ENCODE measurements at places on chromosomes 2 and 18. TPM values are rescaled to one million over a fixed set of nuclear protein-coding genes. Genes with fewer than 3 reads are reported as not detected.

The HSPD1 gene
- 1,210 TPM for total RNA-seq

- H3K36me3 ChIP-seq, result no peaks in the 10 kb centered on the region
- no peak for DNase-seq
- peaks cover 7% of the 10 kb centered on the region for H3K27me3 ChIP-seq
These were observed 40.8 kb downstream of the RNF152 start for GRCh38 chr18:61851940-61852451.

- H3K36me3 ChIP-seq, result peaks cover 29% of the 10 kb centered on the region
- no peak overlapping the region for H3K4me3 ChIP-seq
- no peaks in the 10 kb centered on the region for H3K27me3 ChIP-seq
These were observed 69.9 kb downstream of the PMS1 start for GRCh38 chr2:189854187-189854586.

DNA sequence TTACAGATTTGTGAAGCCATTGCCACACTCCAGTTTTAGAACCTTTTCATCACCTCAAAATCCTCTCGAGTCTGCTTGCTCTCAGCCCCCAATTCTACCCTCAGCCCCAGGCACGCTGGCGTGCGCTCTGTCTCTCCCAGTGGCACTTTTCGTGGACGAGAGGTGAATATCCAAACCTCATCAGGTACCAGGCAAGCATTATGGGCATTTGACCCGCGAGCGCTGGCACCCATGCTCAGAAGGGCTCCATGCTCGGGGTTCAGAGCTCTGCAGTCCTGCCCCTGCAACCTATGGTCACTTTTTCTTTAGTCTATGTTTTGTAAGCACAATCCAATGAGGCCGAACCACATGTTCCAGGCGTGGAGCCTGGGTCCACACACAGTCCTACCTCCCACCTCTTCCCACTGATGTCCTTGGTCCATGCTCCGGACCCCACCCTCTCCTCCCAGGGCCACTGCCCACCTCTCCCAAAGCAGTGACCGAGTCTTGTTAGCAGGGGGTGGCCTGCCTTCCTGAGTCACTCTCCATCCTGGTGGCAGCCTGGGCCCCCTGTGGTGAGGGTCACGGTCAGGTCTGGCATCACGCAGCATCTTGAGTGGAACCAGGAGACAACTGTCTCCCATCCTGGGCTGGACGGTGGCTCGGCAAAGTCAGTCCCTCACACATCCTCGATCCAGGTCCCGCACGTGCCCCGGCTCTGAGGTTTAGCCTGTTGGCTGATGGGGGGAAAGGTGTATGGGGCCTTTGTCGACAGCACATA lies 256.9 kb downstream of the NDUFA10 start:
- H3K4me1 ChIP-seq, result no peaks in the 10 kb centered on the region
- no peak for DNase-seq
- no peak overlapping the region for H3K27ac ChIP-seq
- no peak overlapping the region for H3K4me3 ChIP-seq
- peaks cover 3% of the 10 kb centered on the region for H3K27me3 ChIP-seq
- H3K36me3 ChIP-seq, result peaks cover 2% of the 10 kb centered on the region

- H3K4me3 ChIP-seq, result no peak overlapping the region
- peaks cover 17% of the 10 kb centered on the region for H3K27me3 ChIP-seq
- H3K27ac ChIP-seq, result no peak overlapping the region
- H3K36me3 ChIP-seq, result no peaks in the 10 kb centered on the region
- no peak for DNase-seq
These were observed 9.9 kb downstream of the AQP12B start for GRCh38 chr2:240672701-240673190.

GRCh38 chr18:11004951-11005350 lies 144.4 kb downstream of the PIEZO2 start:
- H3K27ac ChIP-seq, result no peak overlapping the region
- H3K27me3 ChIP-seq, result no peaks in the 10 kb centered on the region
- no peaks in the 10 kb centered on the region for H3K36me3 ChIP-seq
- H3K4me1 ChIP-seq, result no peaks in the 10 kb centered on the region
- H3K4me3 ChIP-seq, result no peak overlapping the region
- DNase-seq, result no peak

- H3K4me3 ChIP-seq, result no peak overlapping the region
- H3K4me1 ChIP-seq, result peaks cover 52% of the 10 kb centered on the region
- H3K27me3 ChIP-seq, result no peaks in the 10 kb centered on the region
- peaks cover 19% of the 10 kb centered on the region for H3K36me3 ChIP-seq
These were observed 21.9 kb downstream of the RPRD1A start for GRCh38 chr18:36045241-36045991.

The VAMP8 gene
- total RNA-seq, result 102 TPM

DNA sequence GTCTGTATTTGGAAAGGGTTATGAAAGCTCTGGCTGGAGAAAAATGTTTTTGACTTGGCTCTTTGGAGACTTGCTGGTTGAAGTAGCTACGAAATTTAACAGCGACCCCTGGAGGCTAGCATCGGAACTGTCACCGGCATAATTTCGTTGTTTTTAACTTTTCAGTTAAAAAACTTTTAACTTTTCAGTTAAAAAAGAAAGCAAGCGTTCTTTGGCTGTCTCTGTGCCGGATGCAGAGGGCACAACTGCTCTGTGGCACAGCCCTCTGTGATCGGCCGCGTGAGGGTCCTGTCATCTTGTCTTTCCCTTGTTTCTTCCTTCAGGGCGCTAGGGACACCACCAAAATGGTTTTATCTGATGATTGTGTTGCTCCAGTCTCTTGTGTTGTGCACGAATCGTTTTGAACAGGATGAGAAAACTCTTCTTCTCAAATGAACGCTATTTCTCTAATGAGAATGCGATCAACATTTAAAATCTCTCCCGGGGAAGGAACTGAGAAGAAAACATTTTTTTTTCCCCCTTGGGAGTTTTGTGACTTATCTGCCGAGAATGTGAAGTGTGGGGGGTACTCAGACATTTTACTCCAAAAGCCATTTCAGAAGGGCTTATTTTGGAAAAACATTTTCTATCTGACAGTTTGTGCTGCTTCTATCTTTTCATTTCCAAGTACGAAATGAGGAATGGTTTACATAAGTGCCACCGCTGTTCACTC lies 57.1 kb downstream of the ADCYAP1 start:
- peaks cover 11% of the 10 kb centered on the region for H3K27me3 ChIP-seq
- H3K4me1 ChIP-seq, result peaks cover 4% of the 10 kb centered on the region
- H3K27ac ChIP-seq, result no peak overlapping the region
- H3K4me3 ChIP-seq, result peak overlapping the region; percentile 1
- DNase-seq, result peak; percentile 67

DNA sequence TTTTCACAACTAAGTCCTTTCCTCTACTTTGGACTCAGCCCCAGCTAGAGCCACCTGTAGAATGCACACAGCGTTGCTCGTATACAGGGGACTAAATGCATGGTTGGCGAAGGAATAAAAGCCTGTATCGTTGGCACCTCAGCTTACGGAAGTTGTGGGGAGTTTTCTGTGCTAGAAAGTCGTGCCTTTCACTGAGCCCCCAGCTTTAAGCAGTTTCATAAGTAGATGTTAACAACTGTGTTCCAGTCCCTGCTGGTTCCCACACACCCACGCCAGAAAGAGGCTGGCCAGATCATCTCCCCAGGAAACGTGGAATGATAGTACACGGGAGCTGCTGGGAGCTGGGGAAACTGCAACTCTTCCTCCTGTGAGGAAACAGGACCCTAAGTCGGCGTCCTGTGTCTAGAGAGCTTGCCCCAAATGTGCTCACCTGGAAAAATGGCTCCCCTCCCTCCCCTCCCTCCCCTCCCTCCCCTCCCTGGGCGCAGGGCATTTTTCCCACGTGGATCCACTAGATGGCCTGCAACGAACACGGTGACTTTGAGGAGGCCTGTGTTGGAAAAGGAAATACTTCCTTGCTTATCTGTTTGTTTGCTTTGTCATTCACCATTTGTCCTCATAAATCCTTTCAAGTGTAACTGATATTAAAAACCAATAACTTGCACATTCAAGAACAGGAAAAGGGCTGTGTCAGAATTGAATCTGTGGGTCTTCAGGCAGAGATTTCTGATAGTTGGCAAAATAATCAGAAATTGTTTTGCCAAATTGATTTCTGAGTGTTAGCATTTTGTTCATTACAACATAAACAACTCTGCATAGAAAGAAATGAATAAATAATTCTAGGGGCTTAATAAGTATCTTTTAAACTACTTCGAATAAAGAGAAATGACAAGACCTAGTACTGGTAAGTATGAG lies 43.9 kb upstream of the RFX8 start:
- H3K4me3 ChIP-seq, result no peak overlapping the region
- DNase-seq, result peak; percentile 43
- H3K36me3 ChIP-seq, result peaks cover 4% of the 10 kb centered on the region
- H3K27me3 ChIP-seq, result no peaks in the 10 kb centered on the region

The TOGARAM2 gene
- 1.2 TPM for total RNA-seq

DNA sequence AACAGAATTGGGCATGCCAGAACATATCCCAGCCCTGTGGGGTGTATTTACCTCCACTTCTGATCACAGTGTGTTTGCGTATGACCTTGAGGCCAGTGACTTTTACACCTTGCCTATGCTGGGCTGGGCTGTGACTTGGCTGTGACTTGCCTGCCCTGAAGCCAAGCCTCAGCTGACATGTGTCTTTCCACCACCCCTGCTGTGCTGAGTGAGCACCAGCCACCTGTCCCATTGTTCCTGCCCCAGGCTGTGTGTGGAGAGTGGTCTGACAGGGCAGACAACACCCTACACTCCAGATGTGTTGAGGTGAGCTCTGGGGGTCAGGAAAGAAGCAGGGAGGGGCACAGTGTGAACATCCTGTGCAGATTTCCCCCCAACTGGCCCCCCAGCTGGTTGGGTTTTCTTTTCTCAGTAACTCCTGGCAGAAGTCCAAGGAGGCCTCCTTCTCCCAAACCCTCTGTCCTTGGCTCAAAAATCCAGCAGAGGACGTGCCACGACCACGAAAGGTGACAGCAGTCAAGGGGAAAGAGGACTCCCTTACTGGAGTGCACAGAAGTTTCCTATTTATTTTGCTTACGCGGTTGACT lies 5.1 kb upstream of the STEAP3 start:
- H3K27ac ChIP-seq, result no peak overlapping the region
- peaks cover 30% of the 10 kb centered on the region for H3K27me3 ChIP-seq
- H3K4me1 ChIP-seq, result no peaks in the 10 kb centered on the region
- H3K36me3 ChIP-seq, result no peaks in the 10 kb centered on the region
- DNase-seq, result no peak

The NGEF gene
- 0.12 TPM for total RNA-seq

GRCh38 chr2:238916875-238917590 lies 69.1 kb downstream of the TWIST2 start:
- no peak overlapping the region for H3K4me3 ChIP-seq
- no peaks in the 10 kb centered on the region for H3K4me1 ChIP-seq
- no peak for DNase-seq

DNA sequence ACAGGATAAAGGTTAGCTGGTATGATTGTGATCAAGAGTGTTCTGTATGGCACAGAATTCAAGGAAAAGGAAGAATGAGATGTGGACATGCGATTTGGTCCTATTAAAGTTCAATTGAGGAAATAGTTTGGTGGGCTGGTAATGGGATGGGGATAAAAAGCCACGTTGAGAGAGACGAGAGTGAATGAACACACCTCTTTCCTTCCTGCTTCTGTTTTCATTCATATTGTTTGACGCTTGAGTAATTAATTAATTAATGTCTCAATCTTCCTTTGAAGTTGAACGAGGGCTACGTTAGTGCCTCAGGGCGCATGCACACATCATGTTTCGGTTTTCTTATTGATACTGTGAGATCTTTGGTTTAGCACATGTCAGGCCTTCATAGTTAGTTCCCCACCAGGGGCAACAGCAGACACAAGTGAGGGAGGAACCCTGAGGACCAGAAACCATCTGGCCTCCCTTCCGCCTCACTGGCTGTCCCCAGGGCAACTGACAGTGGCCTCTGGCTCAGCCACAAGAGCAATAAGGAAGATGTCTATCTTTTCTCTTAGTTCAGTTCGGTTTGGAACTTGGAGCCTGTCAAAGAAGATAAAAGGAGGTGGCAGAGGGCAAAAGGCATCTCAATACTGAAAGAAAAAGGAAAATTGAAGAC lies 116.0 kb downstream of the LIPG start:
- H3K27ac ChIP-seq, result no peak overlapping the region
- no peak for DNase-seq
- no peaks in the 10 kb centered on the region for H3K27me3 ChIP-seq

The GPR75 gene
- 0.10 TPM for total RNA-seq

The CIB4 gene
- total RNA-seq, result not detected

- H3K36me3 ChIP-seq, result no peaks in the 10 kb centered on the region
- H3K4me3 ChIP-seq, result no peak overlapping the region
- no peaks in the 10 kb centered on the region for H3K27me3 ChIP-seq
- no peak for DNase-seq
- H3K27ac ChIP-seq, result no peak overlapping the region
These were observed 29.9 kb upstream of the KIDINS220 start for GRCh38 chr2:8867363-8867762.

The CD207 gene
- not detected for total RNA-seq

GRCh38 chr2:169716938-169717690 lies 16.5 kb upstream of the KLHL23 start:
- H3K4me1 ChIP-seq, result no peaks in the 10 kb centered on the region
- no peak overlapping the region for H3K4me3 ChIP-seq
- no peak overlapping the region for H3K27ac ChIP-seq
- no peaks in the 10 kb centered on the region for H3K36me3 ChIP-seq
- no peak for DNase-seq

DNA sequence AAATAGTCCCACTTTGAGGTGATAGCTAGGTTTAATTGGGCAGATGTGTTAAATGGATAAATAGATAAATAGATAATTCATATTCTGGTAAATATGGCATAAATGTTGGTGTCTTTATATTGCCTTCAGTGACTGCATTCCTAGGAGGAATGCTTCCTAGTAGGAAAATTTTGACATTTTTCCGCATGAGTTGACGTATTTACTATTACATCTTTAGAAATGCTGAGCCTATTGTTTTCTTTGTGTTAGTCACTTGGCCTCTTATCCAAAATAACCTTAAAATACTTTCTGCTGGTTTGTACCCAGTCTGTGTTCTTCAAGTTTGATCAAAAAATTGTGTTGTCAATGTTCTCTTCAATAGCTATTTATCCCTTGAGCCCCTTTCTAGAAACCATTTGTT lies 495.6 kb upstream of the ZEB2 start:
- H3K27ac ChIP-seq, result no peak overlapping the region
- no peak for DNase-seq
- no peaks in the 10 kb centered on the region for H3K36me3 ChIP-seq

- H3K36me3 ChIP-seq, result no peaks in the 10 kb centered on the region
- DNase-seq, result peak; percentile 37
- peaks cover 10% of the 10 kb centered on the region for H3K27me3 ChIP-seq
These were observed 7.6 kb upstream of the DSG2 start for GRCh38 chr18:31490387-31490786.
